Fibroblast of villous mesenchyme (primary cell): ENCODE measurements at places on chromosomes 7 and 10. TPM values are rescaled to one million over a fixed set of nuclear protein-coding genes. Genes with fewer than 3 reads are reported as not detected.

DNA sequence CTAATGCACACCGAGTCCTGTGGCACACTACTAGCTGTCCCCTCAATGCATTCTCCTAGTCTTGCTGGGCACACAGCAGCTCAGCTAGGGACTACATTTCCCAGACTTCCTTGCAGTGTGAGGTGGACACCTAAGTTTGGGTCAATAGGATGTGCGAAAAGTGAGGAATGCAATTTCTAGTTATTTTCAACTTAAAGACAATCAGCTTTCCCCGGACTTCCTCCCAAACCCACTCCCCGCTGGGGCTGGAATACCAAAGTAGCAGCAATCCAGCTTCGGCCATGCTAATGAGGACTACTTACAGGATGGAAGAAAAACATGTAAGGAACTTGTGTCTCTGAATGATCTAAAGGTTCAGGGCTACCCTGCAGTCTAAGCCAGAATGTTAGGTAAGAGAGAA lies 286.4 kb upstream of the LRRN3 start:
- DNase-seq, result no peak

- no peak for DNase-seq
Observed at GRCh38 chr10:122170802-122171201, 100.3 kb upstream of the BTBD16 start.

- peak; percentile 17 for DNase-seq
Observed at GRCh38 chr7:33563651-33564050, 341.7 kb upstream of the BMPER start.

DNA sequence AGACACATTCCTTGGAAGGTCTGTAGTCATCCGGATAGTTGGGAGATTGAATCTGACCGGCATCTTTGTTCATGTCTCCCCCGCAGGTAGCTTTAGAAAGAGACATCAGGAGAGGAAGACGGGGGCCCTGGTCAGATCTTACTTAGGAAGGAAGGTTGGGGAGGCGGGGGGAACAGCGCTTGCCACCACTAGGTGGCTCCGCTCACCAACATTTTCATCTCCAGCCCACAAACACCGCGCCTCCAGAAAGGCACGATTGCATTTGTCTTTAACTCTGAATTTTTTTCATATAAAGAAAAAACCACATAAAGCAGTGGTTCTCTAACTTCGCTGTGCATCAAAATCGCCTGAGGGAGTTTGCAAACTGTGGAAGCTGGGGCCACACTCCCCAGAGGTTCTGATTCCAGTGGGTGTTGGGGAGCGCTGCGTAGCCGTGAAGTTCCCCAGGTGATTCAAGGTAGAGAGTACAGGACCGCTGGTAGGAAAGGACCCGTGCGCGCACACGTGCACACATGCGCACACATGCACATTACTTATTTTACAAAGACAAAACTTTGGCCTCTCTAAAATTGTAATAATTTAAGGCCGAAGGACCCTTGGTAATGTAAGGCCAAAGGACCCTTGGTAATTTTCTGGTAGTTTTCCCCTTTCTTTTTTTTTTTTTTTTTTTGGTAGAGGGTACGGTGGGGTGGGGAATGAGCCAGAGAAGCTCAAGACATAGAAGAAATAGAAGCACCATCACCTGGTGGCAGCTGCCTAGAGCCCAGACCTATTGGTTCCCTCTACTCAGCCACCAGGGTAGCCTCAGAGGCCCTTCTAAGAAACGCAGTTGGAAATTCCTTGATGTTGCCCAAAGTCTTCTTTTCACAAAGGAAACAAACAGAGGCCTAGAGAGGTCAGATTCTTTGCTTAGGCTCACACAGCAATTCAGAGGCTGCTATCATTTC lies 37.4 kb upstream of the OPALIN start:
- DNase-seq, result peak; percentile 70

GRCh38 chr10:35353805-35354204 lies 17.5 kb downstream of the CCNY start:
- DNase-seq, result no peak

GRCh38 chr7:24912424-24912823 lies 67.6 kb downstream of the OSBPL3 start:
- DNase-seq, result no peak

DNA sequence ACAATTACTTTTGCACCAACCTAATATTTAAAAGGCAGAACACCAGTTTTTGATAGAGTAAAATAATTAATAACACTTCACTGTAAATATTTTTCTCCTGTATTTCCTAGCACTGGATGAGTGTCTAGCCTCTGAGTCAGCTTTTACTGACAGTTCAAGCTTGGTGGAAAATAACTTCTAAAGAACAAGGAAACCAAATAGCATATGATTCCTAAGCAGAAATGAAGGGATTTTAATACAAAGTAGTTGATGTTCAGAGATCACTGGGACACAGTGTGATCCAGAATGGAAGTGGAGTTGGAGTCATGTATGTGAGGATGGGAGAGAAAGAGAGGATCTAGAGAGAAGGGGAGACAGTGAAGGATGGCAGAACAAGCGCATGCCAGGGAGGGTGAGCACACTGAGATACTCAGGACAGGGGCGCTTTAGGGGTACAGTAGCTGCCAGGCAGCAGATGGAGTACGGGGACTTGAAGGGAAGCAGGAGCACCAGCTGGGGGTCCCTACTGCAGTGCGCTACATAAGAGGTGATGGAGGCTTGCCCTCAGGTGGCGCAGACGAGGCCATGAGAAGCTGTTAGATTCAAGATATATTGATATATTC lies 117.9 kb upstream of the KLF6 start:
- peak; percentile 42 for DNase-seq

GRCh38 chr10:114470956-114471905 lies 66.9 kb upstream of the AFAP1L2 start:
- DNase-seq, result peak; percentile 77

DNA sequence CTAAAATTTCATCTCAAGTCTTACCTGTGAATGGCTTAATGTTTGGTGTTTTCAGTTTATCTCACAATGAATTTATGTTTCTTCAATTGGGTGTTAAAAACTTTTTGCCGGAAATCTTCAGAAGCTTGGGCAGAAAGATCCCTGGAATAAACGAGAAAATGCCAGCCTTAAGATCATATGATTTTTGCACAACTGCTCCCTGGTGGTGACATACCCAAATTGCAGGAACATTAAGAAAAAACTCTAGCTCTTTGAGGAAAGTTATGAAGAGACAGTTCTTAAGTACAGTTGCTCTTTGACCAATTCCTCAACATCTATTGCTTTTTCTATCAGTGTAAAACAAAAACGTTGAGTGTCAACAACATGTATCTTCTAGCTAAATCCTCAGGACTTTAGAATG lies 48.2 kb upstream of the CREB5 start:
- DNase-seq, result no peak

GRCh38 chr10:104332243-104333031 lies 5.8 kb downstream of the ITPRIP start:
- no peak for DNase-seq

GRCh38 chr10:98485959-98486358 lies 39.2 kb upstream of the HPS1 start:
- no peak for DNase-seq

GRCh38 chr7:125130173-125130572 lies 200.5 kb upstream of the POT1 start:
- DNase-seq, result no peak

DNA sequence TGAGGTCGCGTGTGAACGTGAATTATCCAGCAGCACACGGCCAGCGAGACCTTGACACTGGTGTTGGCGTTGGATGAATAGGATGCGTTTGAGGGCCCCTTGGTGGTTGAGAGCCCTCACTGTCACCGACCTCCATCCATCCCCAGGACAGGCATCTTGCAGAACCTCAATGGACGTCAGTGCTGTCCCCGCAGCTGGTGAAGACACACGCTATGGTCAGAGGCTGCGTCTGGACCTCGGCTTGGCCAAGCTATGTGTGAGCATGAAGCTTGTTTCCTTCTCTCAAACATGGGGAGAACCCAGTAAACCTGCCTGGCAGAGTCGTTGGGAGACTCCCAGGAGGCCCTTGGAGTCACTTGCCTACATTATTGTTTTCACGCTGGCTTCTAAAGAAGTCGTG lies 229.2 kb downstream of the ADARB2 start:
- no peak for DNase-seq

- DNase-seq, result no peak
Observed at GRCh38 chr10:22856444-22857074, 71.3 kb upstream of the ARMC3 start.

DNA sequence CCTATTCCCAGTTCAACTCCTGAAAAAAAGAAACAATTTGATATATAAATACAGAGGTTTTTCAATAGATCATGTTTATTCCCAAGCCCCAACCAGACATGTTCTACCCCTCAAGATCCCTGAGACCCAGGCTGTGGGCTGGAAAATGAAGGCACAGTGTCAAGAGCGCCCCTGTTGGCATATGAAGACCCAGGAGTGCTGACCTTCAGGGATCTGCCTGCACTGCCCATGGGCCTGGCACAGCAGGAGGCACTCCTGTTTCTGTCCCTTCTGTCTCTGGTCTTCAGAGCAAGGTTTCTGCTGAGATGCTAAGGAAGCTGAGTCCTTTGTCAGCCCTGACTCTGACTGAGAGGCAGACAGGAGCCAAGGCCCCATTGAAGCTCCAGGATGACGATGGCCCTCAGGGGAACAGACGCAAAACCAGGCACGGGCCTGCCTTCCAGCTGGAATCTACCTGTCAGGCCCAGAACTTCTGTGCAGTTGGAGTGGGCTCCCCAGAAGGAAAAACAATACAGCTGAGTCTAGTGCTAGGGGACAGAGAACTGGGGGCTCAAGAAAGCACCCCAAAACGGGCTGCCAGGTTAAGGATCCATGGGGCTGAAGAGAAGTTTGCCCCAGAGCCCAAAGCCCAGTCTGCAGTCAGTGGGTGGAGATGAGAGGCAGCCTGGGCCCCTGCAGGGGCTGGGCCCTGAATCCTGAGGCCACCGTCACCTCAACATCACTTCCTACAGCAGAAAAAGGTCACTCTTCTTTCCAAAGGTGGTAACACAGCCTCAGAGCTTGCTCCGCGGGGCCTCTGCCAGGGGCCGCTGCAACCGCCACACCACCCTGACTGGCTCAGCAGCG lies 6.7 kb upstream of the AIFM2 start:
- DNase-seq, result no peak

DNA sequence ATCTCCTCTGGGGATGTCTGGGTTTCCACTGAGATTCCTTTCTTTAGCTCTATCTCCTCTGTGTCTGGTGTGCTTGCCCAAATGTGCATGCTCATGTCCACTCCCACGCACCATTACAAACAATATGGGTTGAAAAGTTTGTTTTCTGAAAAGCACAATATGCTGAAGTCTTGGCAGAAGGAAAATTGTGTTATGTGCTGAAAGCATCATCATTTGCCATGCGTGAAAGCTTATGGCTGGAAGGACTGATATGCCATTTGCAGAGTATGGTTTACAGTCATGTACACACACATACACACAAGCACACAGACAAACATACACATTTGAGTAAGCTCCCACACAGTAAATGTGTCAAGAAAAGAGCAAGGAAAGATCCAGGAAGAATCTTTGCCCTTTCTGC lies 231.6 kb downstream of the SORCS3 start:
- DNase-seq, result no peak

GRCh38 chr7:125654076-125654475 lies 724.5 kb upstream of the POT1 start:
- no peak for DNase-seq

GRCh38 chr10:86594535-86594934 lies 59.8 kb upstream of the OPN4 start:
- DNase-seq, result peak; percentile 66

- DNase-seq, result no peak
Observed at GRCh38 chr7:130622866-130623265, 45.7 kb downstream of the COPG2 start.

DNA sequence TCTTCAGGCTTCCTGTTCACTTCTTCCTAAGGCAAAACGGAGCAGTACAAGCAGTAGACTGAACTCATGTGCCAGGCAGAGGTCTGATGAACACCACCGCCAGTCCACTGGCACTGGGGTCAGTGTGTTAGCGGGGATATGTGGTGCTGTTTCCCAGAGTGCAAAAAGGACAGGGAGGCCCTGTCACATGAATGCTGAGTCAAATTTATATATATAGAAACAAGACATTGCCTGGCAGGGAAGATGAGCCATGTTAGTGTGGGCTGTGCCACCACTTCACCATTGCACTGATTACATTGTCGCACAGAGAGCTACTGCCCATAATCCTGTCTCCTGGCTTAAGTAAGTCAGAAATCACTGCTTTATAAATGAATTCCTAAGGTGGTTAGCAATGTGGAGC lies 122.2 kb upstream of the AMPH start:
- DNase-seq, result no peak

- no peak for DNase-seq
Observed at GRCh38 chr7:91767820-91768219, 112.7 kb downstream of the MTERF1 start.

DNA sequence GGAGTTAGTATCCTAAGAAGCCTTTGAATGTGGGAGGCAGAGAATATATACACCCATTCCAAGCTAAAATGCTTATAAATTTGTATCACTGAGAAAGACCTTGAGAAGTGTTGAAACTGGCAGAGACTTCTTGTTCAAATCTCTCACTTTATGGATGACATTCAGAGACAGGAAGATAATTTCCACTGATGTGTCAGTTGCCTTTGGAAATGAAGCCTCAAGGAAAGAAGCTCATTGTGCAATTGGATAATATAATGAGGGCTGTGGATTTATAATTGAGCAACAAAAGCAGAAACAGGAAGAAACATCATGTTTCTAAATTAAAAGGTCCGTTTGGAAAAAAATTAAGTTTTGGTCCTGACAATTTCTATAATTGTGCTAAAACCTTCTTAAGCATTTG lies 789.9 kb upstream of the IGFBP3 start:
- peak; percentile 66 for DNase-seq

DNA sequence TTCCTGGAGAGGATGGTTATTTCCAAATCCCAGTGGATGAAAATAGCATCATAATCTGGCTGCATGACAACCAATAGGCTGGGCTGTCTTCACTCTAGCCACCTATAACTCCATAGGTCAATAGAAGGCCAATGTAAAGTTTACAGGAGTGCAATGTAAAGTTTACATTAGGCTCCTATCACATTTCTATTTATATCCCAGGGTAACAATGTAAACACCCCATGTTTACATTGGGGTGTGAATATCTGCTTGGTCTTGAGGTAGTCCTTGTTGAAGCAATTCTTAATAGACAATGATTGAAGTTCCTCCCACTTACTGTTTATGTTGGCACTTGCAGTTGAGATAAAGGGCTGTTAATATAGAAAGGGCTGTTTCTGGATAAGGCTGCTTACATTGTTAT lies 21.5 kb downstream of the CH25H start:
- DNase-seq, result no peak

- DNase-seq, result peak; percentile 33
Observed at GRCh38 chr7:17099083-17099973, 199.1 kb upstream of the AHR start.

- DNase-seq, result no peak
Observed at GRCh38 chr7:1890289-1891235, 220.5 kb downstream of the ELFN1 start.

GRCh38 chr7:97865104-97865503 lies 7.1 kb downstream of the ASNS start:
- no peak for DNase-seq

COL1A2 gene
- 2,828 and 5,152 TPM in 2 replicates for total RNA-seq

EIF4H gene
- total RNA-seq, result 248 and 293 TPM in 2 replicates

C10orf53 gene
- total RNA-seq, result not detected in 2 replicates

TSPAN15 gene
- 5.5 and 6.0 TPM in 2 replicates for total RNA-seq

GPR22 gene
- under 0.01 TPM in 1 of 2 replicates, not detected in the other for total RNA-seq

ZNF33A gene
- total RNA-seq, result 13.2 and 16.8 TPM in 2 replicates

EBF3 gene
- total RNA-seq, result 0.32 and 6.0 TPM in 2 replicates

ASZ1 gene
- total RNA-seq, result under 0.01 TPM in 2 replicates

HABP2 gene
- not detected in 2 replicates for total RNA-seq

ITGA8 gene
- total RNA-seq, result 1.3 and 3.2 TPM in 2 replicates

EBLN1 gene
- total RNA-seq, result not detected in 2 replicates
